ENCODE measurements at places on chromosomes 12 and 14.

- DNase-seq = no peak
Measured at GRCh38 chr12:124604264-124604680, 36.9 kb upstream of the NCOR2 start.

GRCh38 chr12:2539938-2540337, 254.8 kb upstream of the FKBP4 start:
- DNase-seq = no peak

DNA sequence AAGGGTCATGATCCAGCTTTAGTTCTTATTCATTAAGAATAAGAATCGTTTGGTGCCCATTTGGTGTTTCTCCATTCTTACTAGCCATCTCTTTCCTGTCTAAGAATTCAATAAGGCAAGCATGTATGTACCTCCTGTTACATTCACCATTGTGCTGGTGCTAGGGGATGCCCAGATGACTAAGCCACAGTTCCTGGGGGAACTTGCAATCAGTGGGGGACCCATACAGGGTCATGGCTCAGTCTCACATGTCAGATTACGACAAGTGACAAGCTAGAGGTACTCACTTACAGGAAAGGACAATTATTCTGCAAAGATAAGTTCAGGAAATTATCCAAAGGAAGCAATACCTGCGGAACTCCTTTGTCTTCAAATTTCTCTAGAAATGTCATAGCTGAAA, 125.4 kb downstream of the STXBP6 start:
- no peak for DNase-seq

GRCh38 chr12:41993283-41993682, 151.4 kb downstream of the GXYLT1 start:
- no peak for DNase-seq

GRCh38 chr14:102606296-102606695, 13.8 kb downstream of the RCOR1 start:
- DNase-seq = no peak

DNA sequence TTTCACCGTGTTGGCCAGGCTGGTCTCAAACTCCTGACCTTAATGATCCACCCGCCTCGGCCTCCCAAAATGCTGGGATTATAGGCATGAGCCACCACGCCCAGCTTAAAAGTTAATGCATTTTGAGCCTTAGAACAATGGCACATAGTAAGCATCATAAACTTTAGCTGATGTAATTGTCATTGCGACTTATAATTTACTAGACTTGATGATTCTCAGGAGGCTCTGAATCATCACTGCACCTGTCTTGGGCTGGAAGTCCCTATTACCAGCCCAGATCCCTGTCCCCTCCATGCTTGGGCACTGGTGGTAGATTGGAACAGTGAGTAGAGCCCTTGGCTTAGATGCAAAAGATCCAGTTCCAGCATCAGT, 26.1 kb downstream of the KMT5A start:
- DNase-seq = no peak

GRCh38 chr14:22888662-22889061, 5.6 kb downstream of the REM2 start:
- no peak for DNase-seq

GRCh38 chr14:105258846-105259245, 10.5 kb downstream of the BTBD6 start:
- no peak for DNase-seq

- no peak for DNase-seq
Measured at GRCh38 chr14:85142982-85143381, 387.0 kb upstream of the FLRT2 start.

- DNase-seq = no peak
Measured at GRCh38 chr12:113469224-113469948, 2.3 kb downstream of the LHX5 start.

GRCh38 chr12:105922670-105923102, 216.1 kb downstream of the NUAK1 start:
- peak; percentile 27 for DNase-seq

GRCh38 chr12:111170543-111170942, 198.4 kb downstream of the PHETA1 start:
- DNase-seq = no peak

- no peak for DNase-seq
Measured at GRCh38 chr12:106021516-106021915, 117.2 kb downstream of the NUAK1 start.

DNA sequence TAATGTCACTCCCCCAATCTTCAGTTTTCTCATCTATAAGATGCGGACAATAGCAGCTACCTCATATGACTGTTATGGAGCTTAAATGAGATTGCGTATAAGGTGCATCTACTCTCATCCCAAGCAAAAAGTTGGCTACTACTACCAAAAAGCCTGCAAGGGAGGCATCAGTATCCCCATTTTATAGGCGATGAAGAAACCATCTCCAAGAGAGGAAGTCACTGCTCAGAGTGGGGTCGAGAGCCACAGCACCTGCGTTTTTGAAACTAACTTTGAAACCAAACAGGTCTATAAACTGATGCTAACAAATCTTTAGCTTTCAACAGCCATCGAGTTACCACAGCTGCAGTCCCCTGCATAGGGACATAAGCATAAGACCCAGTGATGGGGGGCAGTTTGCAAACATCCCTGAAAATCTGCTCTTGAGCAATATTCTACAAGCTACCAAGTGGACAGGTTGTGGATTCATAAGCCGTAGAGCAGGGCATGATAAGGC, 3.5 kb downstream of the GCN1 start:
- no peak for DNase-seq

GRCh38 chr12:120090626-120091295, 25.8 kb downstream of the RAB35 start:
- no peak for DNase-seq

DNA sequence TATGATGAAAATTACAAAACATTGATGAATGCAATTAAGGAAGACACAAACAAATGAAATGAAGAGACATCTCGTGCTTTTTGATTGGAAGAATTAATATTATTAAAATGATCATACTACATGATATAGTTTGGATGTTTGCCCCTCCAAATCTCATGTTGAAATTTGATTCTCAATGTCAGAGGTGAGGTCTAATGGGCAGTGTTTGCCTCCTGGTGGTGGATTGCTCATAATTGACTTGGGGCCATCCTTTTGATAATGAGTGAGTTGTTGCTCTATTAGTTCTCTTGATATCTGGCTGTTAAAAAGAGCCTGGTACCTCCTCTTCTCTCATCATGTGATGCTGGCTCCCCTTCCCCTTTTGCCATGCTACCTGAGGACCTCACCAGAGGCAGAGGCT, 56.7 kb downstream of the CD163L1 start:
- no peak for DNase-seq

DNA sequence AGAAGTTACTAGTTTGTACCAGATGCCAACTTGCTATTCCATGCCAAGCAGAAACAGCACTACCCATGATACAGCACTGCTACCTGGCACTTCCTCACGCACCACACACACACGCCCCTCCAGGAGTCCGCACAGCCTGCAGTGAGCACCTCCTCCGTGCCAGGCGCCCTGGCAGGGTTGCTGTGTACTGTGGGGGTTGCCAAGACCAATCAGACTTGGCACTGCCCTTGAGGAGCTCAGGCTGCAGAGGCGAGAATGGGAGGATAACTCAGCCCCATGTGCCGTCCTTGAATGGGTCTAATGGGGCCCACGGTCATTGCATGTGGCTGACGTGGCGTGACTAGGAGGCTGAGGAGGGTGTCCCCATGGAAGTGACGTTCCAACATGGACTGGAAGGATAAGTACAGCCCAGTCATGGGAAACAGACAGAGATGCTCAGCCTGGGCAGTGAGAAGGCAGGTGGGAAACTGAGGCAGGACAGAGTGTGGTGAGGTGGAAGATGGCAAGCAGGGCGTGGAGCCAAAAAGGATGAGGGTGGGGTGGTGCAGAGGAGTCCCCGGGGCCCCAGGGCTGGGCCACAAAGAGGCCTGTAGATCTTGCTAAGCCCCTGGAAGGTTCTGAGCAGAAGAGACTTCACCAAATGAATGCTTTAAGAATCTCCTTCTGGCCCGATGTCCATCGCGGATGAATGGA, 65.3 kb upstream of the C14orf180 start:
- DNase-seq = no peak

- DNase-seq = no peak
Measured at GRCh38 chr14:68014771-68015170, 195.2 kb downstream of the RAD51B start.

DNA sequence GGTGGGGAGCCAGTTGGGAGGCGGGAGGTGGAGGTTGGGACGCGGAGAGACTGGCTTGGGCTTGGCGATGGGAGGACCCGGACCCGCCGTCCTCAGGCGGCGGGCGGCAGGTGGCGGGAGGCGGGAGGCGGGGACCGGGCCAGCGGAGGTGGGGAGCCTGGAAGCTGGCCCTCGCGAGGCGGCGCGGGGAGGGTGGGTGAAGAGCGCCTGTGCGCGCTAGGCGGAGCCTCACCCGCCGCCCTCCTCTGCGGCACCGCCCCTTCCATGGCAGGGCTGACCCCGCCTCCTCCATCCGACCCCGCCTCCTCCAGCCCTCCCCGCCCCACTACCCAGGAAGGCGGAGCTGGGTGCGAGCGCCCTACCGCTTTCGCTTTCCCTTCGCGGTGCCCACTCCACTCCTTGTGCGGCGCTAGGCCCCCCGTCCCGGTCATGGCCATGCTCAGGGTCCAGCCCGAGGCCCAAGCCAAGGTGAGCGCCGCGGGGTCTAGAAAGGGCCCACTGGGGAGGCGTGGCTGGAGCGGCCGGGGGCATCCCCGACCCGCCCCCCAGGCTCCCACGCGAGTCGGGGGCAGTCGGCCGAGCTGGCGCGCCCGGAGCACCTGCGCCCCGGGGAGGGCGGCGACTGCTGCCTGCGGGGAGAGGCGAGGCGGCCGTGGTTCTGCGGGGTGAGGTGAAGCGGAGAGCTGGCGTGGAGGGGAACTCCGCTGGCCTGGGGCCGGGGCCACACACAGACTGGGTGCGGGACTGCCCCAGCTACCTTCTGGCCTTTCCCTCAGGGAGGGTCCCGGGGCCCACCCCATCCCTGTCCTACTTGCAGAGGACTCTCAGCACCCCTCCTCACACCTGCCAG, at the start of gene PSME1:
Gene PSME1 (plus strand): TSS at position 361 of the 850 bp plus-strand sequence. CDS start 69 bp downstream, at position 430.
- peak; percentile 98 for DNase-seq

- DNase-seq = no peak
Measured at GRCh38 chr12:26124446-26125399, at the start of gene BHLHE41. TSS of gene BHLHE41 (minus strand) at chr12:26125037. CDS start at chr12:26124779, 258 bp downstream.

DNA sequence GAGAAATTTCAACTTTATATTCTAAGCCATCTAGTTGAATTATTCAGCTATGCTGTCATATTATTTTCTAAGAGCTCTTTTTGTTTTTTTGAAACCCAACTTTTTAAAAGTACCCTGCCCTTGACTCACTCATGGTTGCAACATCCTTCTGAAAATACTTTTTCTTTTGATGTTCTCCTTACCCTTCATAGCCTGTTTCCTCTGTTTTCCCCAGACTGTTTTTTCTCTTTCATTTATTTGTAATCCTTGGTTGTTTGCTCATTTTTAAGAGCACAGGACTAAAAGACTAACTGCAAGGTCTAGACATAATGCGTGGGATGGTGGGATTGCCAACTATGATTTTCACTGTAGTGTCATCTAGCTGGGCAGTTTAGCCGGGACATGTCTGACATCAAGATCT, 21.2 kb upstream of the CDKL1 start:
- DNase-seq = no peak

DNA sequence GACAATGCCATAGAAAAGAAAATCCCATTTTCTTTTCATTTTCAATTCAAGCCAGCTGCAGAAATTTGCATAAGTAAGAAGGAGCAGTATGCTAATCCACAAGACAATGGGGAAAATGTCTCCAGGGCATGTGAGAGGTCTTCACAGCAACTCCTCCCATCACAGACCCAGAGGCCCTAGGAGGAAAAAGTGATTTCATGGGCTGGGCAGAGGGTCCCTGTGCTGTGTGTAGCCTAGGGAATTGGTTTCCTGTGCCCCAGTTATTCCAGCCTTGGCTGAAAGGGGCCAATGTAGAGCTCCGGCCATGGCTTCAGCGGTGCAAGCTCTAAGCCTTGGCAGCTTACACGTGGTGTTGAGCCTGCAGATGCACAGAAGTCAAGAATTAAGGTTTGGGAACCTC, 211.4 kb downstream of the CCDC59 start:
- DNase-seq = no peak

DNA sequence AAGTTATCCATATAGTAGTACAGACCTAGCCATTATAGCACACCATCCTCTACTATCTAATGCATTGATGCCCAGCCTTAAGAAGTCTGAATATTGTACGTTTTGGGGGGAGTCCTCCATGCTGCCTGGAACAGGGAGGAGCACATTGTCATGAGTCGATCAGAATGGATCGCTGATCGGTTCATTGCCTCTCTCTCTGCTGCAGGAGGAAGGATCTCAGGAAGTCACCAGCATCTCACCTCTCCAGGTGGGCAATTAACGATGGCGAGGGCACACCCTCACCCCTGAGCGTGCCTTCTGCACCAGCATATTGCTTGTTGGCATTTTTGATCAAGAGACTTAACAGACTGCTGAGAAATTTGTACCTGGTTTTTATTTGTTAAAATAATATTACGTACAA, 11.5 kb downstream of the CCND2 start:
- no peak for DNase-seq

DNA sequence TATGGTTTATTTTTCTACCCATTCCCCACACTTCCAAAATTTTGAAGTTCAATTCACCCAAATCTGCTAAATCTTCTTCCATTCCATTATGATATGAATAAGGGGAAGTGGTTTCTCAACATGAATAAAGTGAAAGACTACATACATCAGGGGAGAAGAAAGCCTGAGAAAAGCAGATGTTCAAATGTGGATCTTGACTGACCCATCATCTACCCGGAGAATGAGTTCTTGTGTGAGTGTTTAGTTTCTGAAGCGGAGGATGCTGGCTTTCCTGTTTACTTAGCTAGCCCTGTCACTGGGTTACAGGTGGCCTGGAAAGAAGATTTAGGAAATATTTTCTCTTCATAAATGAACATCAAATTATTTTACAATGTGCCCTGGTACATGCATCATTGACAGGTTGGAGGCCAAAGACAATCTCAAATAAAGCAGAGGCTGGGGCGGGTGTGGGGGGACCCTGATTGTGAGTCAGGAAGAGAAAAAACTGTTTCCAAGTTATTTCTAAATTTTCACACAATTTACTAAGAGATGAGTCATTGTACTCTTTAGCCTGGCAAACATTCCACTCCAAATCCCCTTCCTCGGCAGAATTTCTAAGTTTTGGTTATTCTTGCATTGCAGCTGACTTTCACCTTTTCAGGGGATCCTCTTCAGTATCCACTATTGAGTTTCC, 135.6 kb downstream of the SLC25A21 start:
- DNase-seq = no peak

GRCh38 chr12:62763861-62764645, 170.9 kb downstream of the PPM1H start:
- DNase-seq = no peak

GRCh38 chr12:101166866-101167265, 43.2 kb downstream of the SLC5A8 start:
- DNase-seq = no peak

- DNase-seq = no peak
Measured at GRCh38 chr14:101181446-101182313, 278.2 kb upstream of the RTL1 start.

DNA sequence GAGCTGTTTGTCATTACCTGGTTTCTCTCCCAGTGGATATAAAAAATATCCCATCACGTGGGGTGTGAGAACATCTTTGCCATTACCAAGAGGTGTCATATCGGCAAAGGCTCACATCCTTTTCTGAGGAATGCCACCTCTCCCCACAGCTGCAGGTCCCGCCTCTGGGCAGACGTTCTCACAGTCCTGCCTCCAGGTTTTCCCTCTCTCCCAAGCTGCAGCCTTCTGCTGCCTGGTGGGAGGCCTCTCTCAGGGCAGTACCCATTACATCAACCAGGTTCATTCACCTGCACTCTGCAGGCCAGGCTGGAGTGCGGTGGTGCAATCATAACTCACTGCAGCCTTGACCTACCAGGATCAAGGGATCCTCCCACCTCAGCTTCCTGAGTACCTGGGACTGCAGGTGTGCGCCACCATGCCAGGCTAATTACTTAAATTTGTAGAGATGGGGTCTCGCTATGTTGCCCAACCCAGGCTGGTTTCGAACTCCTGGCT, 15.0 kb upstream of the TMEM119 start:
- DNase-seq = peak; percentile 16
